NCI-H146 (cell line): ENCODE measurements at places on chromosomes 6 and 20.
A peak's percentile ranks its signal among the peaks of the same experiment; 100 is the strongest.

DNA sequence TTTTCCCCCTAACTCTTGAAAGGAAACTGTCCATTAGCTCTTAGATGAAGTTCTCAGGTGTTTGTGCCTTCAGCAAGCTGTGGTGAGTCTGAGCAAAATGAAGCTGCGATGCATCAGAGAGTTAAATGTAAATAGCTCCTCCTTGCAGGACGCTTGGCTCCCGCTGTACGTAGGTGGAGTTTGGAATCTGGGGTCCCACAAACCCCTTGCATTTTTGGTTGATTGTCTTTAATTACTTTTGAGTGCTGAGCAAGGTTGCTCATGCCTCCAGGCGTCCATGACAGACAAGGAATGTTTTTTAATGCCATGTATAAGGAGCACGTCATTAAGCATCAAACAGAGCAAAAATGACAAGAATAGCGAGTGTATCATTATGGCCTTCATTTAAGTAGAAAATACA, 300.5 kb downstream of the TFAP2C start:
- no peak for DNase-seq

GRCh38 chr6:71250099-71250602, 38.5 kb upstream of the OGFRL1 start:
- DNase-seq: no peak

DNA sequence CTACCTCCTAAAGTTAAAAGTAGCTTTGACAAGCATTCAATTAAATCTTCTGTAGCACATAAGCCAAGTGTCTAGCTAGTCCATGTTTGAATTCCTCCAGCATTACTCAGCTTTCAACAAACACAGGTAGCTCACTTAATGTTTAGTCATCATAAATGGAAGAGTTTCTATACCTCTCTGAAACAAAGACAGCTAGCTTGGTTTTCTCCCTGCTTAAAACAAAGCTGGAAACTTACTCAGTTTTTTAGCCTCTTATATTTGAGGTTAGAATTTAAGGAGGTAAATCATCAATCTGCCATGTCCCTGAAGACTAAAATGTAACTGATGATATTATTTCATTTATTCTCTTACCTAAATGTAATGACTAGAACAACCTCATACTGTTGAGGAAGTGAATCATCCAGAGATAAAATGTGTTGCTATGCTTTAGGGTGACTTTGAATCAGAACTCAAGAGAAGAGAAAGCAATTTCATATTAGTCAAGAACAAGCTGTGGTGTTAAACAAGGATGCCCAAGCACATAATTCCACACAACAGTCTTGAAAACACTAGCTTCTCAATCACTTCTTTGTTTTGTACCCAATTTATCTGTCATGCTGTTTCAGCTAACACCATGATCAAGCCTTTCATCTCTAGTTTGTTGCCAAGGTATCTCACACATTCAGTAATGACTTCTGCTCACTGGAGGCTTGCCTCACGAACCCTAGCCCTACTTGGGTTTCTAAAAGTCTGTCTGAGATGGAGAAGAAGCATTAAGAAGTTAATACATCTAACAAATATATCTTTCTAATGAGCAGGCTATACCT, 251.9 kb downstream of the EPM2A start:
- no peak for DNase-seq

- peak; percentile 52 for DNase-seq
Measured at GRCh38 chr20:47304287-47304686, 52.2 kb downstream of the ZMYND8 start.

- no peak for DNase-seq
Measured at GRCh38 chr6:56906752-56907151, 48.2 kb upstream of the BEND6 start.

DNA sequence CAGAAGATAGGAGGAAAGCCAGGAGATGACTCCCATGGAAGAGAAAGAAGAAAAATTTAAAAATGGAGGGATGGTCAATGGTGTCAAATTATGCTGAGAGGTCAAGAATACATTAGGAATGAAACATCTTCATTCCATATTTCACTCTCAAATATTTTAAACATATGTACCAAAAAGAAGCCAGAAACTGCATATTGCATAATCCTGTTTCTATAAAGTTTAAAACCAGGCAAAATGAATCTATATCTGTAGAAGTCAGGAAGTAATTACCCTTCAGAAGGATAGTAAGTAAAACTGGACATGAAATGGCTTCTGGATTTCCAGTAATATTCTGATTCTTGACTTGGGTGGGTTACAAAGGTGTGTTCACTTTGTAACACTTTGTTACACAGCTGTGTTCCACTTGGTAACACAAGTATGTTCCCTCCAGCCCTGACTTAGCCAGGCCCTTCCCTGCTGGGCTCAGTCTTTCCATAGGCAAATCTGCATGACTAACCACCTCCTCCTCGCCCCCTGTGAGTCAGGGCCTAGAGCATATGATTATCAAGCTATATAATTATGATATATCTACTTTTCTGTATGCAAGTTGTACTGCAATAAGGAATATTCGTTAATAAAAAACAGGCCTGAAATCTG, 20.2 kb upstream of the C6orf141 start:
- DNase-seq: no peak

DNA sequence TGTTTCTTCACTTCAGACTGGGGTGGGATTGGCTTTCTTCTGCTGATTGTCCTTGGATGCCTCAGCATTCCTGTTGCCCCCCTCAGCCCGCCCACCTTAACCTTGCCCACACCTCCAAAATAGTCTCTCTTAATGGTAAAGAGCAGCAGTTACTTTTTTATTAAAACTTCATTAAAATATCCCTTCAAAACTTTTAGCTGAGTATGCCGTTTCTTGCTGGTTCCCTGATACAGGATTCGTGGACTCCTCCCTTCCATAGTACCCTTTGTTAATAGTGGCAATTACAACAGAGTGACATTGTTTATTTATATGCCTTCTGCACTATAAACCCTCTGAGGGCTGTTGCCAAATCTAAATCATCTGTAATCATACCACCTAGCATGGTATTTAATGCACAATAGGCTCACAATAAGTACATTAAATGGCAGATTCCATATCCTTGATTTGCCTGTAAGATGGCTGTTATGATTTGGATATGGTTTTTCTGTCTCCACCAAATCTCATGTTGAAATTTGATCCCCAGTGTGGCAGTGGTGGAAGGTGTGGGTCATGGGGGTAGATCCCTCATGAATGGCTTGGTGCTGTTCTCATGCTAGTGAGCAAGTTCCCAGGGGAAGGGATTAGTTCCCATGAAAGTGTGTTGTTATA, 3.5 kb upstream of the MOCS1 start:
- DNase-seq: no peak

GRCh38 chr6:109465772-109466171, 10.2 kb upstream of the MICAL1 start:
- peak; percentile 28 for DNase-seq

DNA sequence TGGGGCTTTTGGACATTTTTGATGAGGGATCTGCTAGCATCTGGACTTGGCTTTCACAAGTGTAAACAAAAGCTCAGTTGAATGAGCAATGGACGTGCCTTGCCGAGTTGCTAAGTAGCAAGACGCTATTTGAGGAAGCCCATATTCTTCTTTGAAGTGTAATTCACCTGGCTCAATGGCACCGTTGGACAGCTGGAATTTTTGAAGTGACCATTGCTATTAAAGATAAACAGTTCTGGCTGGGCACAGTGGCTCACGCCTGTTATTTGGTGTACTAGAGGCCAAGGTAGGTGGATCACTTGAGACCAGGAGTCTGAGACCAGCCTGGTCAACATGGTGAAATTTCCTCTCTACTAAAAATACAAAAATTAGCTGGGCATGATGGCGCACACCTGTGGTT, 88.8 kb upstream of the SOX4 start:
- DNase-seq: no peak

DNA sequence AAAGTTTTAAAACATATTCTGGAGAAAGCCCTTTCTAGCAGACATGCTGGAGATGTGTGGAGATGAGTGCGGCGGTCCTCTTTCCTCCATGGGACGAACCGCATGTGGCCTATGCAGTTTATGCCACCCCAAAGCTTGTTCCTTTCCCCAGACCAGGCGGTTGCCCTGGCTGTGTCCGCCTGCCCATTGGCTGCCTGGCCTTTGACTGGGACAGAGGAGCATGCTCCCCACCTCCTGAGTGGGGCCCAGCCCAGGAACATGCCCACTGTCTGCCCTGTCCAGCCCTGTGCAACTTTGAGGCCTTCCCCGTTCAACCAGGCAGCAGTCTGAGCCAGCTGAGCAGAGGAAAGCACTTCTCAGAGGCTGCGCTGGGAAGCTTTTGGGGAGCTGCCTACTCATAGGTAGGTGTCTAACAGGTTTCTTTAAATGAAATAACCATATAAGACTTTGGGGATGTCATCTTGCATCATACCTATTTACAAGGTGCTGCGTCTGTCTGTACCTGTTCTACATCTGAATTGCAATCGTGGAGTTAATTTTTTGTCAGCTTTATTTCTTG, 20.6 kb downstream of the FOXC1 start:
- no peak for DNase-seq

GRCh38 chr6:143553337-143553736, 41.8 kb upstream of the FUCA2 start:
- DNase-seq: no peak

GRCh38 chr20:16212790-16213189, 360.5 kb downstream of the KIF16B start:
- no peak for DNase-seq

DNA sequence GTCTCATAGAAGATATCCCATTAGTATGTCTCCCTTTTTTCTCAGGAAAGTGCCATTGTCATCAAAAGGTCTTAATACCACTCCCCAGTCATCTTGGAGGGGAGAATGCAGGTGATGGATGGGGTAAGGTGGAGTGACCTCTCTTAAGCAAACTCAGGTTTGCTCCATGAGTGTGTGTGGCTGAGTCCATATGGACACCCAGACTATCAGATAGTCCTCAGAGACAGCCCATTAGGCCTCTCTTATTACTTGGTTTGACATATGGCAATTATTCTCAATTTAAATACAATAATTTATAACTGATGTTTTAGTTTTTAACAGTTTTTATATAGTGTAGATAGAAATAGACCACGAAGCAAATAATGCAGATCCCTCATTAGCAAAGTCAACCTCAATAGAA, 23.2 kb downstream of the LAMA4 start:
- DNase-seq: peak; percentile 81

GRCh38 chr6:97687916-97688315, 404.9 kb upstream of the MMS22L start:
- DNase-seq: no peak

GRCh38 chr6:25359191-25359861, 80.2 kb downstream of the CARMIL1 start:
- DNase-seq: peak; percentile 51

DNA sequence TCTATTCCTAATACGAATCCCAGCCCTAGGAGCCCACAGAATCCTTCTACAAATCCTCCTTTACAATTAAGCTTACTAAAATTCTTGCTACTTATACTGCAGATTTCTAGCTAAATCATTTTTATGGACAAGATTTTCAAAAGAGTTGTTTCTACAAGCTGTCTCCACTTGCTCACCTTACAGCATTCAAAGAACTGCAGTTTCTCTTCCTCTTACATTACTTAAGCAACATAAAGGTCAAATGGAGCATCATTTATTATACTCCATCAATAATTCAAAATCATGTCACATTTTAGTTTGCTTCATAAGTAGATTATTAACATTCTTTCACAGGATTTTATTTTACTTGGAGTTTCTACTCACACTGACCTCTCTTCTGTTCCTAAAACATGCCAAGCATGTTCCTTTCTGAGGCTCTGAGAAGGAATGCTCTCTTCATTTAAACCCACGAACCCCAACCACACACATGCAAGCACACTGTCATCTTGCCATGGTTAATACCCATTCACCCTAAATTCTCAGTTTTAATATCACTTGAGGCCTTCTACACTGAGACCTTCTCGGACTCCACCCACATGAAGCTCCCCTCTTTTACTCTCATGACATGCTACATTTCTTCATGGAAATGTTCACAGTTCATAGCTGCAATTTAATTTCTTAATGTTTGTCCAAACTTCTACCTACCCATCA, 388.2 kb downstream of the TBC1D32 start:
- no peak for DNase-seq

DNA sequence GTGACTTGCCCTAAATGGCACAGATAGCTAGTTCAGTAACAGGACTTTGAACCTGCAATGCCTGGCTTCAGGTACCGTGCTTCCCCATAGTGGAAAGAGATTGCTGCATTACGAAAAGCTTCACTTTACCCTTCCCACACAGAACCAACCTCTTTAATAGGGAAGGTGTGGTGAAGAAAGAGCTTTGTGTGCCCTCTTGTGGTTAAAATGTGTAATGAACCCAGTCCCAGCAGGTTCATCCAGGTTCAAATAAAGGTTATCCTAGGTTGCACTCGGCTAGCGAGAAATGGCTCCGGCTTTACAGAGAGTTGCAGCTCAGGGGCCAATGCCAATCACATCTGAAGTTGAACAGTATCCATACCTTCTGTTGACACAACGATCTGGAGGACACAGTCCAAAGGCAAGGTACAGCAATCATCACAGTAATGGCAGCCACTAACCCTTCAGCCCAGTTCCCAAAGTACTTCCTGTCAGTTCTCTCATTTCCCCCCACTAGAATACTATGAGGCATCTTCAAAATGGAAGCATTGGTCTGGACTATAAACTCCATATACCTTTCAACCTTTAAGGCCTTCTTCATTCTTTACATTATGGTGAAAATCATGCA, 3.0 kb downstream of the DEFB115 start:
- peak; percentile 59 for DNase-seq

DNA sequence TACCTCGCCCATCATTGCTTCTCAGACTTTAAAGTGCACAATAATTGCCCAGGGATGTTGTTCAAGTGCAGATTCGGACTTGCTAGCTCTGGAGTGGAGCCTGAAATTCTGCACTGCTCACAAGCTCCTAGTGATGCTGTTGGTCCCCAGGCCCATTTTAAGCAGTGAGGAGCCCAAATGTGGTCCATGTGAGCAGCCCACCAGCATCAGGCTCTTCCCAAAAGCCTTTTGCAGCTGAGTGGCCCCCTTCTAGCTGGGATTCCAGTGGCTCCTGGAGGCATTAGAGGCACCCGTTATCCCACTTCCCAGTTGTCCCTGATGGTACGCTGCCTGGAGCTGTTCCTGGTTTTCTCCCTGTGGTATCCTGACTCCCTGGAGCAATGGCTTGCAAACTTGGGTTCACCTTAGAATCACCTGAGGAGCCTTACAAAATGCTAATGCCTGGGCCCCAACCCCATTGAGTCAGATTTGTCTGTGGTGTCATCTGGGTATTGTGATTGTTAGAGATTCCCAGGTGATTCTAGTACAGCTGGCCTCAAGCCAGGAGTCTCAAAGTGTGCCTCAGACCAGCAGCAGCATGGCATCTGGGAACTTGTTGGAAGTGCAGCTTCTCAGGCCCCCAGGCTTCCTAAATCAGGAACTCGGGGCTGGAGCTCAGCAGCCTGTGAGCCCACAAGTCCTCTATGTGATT, 186.9 kb upstream of the SLC24A3 start:
- no peak for DNase-seq

- no peak for DNase-seq
Measured at GRCh38 chr6:160260367-160260766, 1.7 kb upstream of the SLC22A2 start.

- no peak for DNase-seq
Measured at GRCh38 chr6:157488058-157488457, 107.1 kb downstream of the ZDHHC14 start.

DNA sequence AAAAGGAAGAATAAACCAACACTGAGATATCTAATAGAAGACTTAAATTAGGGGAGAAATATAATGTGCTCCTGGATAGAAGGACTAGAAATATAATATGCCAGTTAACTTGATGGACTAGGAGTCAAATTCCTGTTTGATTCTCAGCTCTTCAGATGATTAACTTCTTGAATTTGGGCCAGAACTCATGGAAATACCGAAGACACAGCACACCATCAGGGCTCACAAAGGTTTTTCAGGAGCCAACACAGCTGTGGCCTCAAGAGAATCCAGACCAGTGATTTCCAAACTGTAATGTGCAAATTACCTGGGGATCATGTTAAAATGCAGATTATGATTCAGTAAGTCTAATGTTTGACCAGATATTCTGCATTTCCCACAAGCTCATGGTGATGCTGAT, 33.8 kb upstream of the LRRC1 start:
- no peak for DNase-seq
